Lower leg skin (tissue), 4 donors: ENCODE measurements at places on chromosomes 13 and 19. TPM values are rescaled to one million over a fixed set of nuclear protein-coding genes. Genes with fewer than 3 reads are reported as not detected.

- DNase-seq: no peak
Measured at GRCh38 chr13:46893221-46893740, 3.6 kb downstream of the HTR2A start.

- DNase-seq: no peak
Measured at GRCh38 chr13:75647126-75647784, 11.1 kb downstream of the LMO7 start.

- peak; percentile 28 for DNase-seq
Measured at GRCh38 chr13:50916701-50917184, 7.2 kb downstream of the RNASEH2B start.

Gene KDM4B
- total RNA-seq: 40.1 TPM

DNA sequence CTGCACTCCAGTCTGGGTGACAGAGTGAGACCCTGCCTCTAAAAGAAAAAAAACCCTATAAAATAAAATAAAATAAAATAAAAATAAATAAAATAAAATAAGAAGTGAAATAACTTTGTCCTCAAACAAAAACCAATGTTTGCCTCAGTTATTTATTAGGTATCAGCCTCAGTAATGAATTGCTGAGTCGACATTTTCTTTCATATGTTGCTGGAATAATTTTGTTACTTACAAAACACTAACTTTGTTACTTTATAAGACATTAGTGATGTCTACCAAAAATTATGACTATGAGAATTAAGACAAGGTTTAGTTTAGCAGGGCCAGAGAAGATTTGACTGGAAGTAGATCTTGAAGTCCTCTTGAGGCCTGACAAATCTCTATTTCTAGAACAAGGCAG is 2074.5 kb upstream of the PCDH20 start:
- DNase-seq: no peak

GRCh38 chr19:39671739-39672363 is 16.1 kb downstream of the LGALS16 start:
- no peak for DNase-seq

DNA sequence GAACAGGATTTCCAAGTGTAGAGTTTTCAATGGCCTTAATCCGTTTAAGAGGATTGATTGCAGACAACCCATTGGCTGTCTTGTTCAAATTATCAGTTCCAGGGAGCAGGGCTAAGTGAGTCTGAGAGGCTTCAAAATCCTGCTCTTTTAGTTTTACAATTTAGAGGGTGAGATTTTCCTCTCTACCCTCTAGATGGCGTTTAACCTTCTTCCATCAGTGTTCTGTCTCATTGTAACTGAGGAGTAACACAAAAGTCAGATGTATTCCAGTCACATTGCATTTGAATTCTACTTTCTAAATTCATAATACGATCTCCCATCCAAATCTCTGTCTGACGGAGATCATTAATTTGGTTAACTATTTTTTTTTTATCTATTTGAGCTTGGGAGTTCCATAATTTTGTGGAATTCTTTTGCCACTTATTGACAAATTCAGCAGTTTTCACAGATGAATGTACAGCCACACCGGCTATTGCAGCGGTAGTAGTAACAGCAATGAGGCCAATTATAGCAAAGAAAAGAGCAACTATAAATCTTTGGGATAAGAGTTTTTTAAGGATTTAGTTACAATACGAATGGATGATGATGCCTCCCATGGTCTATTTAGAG is 7.8 kb upstream of the C19orf84 start:
- no peak for DNase-seq

DNA sequence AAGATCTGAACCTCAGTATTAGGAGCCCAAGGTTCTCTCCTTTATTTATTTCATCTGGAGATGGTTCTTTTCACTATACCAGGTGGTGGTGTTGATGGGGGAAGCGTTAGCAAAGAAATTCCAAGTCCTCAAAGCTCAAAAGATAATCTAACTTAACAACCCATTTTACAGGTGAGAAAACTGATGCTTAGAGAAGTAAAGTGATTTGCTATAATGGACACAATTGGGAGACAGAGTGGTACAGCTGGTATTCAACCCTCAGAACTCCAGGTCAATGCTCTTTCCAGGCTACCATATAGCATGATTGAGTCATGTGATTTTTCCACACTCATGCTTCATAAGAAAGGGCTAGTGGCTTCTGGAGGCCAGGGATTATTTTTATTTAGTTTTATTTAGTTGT is 25.0 kb upstream of the URAD start:
- no peak for DNase-seq

Gene ATP4A
- not detected for total RNA-seq

DNA sequence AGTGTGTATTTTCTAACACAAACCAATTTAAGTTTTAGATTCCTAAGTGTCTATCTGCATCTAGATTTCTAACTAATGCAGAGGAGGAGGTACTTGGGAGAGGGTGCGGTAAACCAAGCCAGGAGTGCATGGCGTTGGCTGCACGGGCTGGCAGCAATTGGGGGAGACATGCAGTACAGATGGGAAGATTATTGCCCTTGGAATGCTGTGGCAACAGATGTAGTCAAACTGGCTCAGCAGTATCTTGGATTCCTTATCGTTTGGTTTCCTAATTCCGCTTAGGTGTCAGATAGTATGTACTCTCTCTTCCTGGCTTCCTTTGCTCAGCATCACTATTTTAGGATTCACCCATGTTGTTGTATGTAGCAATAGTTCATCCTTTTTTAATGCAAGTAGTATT is 29.4 kb upstream of the STK24 start:
- DNase-seq: no peak
